ENCODE measurements at places on chromosomes 6 and 20.
A peak's percentile ranks its signal among the peaks of the same experiment; 100 is the strongest.

DNA sequence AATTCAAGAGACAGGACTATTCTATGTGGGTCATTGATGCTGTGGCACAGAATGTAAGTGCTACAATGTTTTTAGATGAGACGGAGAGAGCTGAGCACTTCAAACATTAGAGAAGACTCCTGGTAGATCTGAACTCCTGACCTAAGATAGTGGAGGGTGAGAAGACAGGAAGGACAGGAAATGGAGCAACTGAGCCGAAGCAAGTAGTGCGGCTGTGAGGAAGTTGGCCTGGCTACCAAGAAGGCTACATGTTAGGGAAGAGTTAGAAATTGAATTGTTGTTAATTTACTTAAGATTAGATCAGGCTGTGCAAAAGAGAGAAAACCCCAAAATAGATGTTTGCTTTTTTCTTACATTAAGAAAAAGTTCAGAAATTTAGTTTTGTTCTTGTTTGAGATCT lies 14.4 kb upstream of the MLIP start:
- ATAC-seq, result no peak

DNA sequence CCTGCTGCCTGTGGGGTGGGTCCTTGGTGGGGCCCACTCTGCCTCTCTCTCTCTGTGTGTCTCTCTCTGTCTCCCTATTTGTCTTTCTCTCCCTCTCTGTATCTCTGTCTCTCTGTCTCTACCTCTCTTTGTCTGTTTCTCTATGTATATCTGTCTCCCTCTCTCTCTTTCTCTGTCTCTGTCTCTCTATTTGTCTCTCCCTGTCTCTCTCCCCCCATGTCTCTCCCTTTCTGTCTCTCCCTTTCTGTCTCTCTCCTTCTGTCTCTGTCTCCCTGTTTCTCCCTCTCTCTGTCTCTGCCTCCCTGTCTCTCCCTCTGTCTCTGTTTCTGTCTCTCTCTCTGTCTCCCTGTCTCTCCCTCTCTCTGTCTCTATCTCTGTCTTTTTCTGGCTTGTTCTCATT lies 353.2 kb downstream of the CDH4 start:
- no peak for ATAC-seq

DNA sequence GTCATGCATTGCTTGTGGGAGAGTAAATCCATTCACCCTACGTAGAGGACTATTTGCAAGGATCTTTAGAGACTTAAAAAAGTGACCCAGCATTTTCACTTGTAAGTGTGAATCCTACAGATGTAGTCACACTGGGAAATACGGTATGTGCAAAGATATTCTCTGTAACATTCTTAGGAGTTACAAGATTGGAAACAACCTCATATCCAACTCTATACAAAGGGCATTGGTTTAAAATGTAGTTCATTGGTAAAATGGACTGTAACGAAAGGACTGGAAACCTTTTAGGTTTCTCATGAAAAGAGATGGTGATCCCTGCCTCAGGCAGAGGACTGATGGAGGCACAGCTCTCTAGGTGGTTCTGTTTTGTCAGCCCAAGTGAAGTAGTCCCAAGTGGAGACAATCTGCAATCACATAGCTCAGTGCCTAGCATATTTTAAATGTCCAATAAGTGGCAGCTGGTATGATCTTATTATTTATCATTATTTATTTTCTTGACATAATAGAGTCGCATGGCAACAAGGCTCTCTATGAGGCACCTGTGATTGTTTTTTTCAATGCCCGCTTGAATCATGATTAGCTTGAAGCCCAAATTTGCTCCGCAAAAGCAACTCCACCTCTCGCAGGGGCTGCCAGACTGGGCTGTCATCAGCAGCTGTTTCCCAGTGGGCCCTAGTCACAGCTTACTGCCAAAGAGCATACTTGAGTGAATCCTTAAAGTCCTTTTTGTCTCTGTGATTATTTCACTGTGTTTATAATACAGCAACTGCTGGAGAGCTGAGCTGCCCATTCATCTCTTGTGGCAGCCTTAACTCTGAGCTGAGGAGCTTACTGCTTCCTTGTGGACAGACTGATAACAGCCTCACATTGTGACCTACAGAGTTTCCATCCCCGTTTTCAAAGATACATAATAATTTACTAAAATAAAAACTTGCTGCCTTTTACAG lies 19.8 kb upstream of the ENPP1 start:
- ATAC-seq, result no peak

DNA sequence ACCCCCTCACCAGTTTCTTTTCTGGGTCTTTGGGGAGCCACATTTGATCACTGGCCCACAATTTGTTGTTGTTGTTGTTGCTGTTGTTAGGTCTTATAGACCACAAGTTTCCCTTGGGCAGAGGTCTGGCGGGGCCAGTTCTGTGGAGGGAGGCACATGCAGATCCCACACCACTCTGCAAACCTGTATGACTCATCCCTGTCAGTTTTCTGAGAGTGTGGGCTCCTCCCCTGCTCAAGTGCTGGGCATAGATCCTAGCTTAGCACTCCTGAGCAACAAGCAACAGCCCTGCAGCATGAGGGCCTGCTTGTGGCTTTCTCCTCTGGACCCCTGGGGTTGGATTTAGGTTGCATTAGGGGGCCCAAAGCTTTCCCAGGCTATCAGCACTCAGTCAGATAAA lies 411.1 kb upstream of the HTR1E start:
- ATAC-seq, result no peak

DNA sequence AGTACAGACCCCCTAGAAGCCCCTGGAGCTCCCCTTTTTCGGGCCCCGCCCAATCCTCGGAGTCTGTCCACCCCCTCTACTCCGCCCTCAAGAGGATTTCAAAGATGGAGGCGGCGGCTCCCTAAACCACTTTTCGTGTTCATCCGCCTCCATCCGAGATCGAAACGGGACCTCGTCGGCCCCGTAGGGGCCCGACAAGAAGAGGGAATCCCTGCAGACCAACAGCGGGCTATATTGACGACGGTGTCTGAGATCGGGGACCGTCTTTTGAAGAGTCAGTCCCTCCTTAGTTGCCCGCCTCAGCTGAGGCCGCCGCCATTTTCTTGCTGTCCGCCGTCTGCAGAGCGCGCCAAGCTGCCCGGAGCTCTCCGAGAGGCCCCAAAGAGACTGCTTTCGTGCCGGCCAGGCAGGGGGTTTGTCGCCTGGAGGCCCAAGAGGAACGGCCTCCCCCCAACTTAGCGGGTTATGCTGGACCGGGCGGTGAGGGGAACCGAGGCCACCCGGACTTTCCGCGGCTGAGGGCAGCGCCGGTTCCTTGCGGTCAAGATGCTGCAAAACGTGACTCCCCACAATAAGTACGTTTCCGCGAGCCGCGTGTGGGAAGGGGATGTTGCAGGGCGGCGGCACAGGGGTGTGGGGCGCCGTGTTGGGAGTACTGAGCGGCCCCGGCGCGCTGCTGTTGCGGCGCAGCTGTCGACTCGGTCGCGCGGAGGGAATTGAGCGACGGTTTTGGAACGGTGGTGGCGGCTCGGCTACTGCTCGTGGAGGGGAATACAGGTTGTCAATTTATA lies 4.2 kb downstream of the BRD2 start:
- ATAC-seq, result peak; percentile 11

DNA sequence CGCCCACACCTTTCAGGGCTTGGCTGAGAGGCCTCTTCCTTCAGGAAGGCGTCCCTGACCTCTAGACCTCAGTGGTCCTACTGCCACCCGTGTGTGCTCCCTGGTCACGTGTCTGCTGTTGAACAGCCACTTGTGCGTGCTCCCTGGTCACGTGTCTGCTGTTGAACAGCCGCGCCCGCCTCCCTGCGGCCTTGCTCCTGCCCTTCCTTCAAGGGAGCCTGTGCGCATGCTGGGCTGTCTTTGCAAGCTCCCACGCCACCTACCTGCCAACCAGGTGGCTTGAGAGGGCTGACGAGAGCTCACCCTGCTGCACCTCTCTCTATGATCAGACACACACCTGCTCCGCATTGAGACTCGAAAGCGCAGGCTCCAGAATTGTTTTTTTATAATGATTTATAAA lies 179.3 kb downstream of the BMP7 start:
- ATAC-seq, result no peak

DNA sequence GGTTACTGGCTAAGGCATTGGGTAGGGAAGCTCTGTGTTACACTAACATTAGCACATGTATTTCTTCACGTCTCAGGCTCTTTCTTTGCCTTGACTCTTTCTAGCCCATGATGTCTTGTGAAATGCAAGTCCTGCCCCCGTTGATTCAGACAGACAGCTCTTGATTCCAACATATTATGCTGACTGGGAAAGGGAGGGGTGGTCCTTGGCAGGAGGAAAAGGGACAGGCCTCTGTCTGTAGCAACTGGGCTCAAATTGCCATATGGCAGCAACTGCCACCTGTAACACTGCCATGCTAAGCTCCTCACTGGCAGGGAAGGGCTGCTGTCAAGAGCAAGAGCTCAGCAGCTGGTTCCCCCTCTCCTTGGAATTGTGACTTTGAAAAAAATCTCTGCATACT lies 5.7 kb upstream of the KCNK15 start:
- no peak for ATAC-seq

GRCh38 chr6:109934293-109934692 lies 43.8 kb upstream of the GPR6 start:
- ATAC-seq, result no peak

- ATAC-seq, result peak; percentile 53
Measured at GRCh38 chr6:27176523-27177484, 70.7 kb upstream of the PRSS16 start.

DNA sequence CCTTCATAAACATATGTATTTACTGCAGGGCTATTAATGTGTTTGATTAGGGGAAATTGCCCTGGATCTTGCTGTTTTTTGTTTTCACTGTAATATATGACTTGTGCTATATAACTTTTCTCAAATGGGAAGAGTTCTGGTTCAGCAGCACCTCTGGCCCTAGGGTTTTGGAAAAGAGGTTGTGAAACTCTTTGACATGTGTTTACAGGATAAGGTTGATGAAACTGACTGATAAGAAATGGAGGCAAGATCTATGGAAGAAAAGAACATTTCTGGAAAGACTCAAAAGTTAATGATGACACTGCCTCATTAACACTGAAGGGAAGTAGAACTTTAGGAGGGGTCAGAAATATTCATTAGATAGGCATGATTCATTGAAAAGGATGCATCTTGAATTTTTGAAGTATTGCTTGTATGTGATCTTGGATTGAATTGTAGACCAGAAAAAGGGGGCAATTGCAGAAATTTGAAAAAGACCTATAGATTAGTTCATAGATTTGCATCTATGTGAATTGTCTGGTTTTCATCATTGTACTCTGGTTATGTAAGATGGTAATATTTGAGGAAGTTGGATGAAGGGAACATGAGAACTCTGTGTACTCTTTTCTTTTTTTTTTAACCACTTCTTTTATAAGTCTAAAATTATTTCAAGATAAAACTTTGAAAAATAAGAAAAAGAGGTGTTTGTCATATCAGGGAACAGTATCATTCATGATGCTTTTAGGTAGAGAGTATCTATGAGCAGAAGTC lies 54.0 kb downstream of the UTRN start:
- no peak for ATAC-seq

DNA sequence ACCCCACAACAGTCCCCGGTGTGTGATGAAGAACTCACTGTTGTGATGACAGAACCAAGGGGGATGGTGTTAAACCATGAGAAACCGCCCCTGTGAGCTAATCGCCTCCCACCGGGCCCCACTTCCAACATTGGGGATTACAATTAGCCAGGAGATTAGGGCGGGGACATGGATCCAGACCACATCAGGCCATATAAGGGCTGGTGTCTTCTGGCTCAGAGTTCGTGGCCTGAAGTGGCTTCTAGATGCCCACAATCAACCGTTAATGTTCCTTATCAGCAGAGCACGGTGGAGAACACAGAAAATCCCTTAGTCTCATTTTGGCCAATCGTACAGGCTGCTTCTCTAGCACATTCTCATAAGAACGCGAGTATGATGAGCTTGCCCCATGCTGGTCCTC lies 10.9 kb upstream of the MAS1 start:
- no peak for ATAC-seq

GRCh38 chr20:62668441-62669027 lies 26.2 kb downstream of the SLCO4A1 start:
- no peak for ATAC-seq

DNA sequence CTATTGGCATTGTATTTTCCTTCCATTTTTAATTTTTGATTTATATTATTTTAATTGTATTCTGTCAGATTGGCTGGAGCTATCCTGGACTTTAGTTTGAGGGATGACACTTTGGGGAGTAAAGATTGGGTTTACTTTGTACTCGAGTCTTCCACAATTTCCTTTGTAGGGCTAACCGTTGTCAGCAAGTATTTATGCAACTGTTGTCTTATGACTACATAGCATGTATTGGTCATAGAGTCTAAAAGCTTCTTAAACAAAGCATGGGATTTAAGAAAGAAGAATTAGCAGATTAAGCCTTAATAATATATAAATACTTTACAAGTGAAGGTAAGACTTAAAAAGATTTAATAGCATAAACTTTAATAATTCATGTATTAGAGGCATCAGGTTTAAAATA lies 19.6 kb downstream of the FARS2 start:
- no peak for ATAC-seq

DNA sequence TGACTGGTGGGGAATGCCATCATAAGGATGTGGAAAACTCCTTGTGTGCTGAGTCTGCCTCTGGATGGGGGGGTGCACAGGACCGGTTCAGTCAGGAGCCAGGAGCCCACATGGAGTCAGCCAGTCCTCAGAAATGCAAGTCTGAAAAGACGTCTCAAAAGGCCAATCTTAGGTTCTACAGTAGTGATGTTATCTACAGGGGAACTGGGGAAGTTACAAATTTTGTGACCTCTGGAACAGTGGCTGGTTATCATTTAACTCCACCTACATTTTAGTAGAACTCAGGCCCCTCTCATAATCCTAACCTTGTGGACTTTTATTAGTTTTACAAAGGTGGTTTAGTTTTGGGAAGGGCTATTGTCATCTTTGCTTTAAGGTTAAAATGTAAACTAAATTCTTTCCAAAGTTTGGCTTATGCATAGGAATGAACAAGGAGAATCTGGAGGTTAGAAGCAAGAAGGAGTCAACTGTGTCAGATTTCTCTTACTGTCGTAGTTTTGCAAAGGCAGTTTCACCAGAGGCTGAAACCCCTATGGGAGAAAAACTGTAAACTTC lies 13.7 kb upstream of the TBC1D22B start:
- no peak for ATAC-seq

GRCh38 chr6:90190752-90191395 lies 105.8 kb downstream of the BACH2 start:
- ATAC-seq, result peak; percentile 82

DNA sequence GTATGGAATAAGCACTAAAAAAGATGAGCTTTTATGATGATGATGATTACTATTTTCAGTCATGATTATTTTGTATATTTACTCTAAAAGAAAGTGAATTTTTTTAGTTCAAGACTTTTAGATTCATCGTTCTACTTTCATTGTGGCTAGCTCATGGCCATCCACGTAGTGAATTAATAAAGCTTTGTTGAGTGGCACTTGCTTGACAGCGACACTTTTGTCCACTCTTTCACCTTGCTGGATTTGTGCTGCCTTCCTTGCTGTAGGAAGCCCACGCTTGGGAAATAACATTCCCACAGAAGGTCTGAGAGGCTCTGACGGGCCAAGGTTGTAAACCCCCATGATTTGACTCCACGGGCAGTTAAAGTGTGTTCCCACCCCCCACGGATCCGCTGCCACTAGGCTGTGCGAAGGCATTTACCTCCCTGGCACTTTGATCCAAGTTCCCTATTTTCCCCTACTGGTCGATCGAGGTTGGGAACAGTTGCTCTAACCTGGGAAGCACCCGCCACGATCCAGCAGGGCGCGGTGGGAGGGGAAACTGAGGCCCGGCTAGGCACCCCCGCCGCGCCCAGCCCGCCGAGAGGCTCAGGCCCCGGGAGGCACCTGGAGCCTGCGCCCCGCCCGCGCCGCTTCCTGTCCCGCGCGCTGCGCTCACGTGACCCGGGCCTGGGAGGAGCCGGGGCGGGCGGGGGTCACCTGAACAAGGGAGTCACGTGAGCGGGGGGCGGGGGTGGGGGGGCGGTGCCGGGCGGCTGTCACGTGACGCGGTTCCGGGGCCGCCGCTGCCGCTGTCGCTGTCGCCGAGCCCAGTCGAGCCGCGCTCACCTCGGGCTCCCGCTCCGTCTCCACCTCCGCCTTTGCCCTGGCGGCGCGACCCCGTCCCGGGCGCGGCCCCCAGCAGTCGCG lies at the start of gene IGF2R:
Gene IGF2R (plus strand): TSS at position 788 of the 909 bp plus-strand sequence. CDS start 165 bp downstream, outside the sequence.
- peak; percentile 93 for ATAC-seq
